ENCODE measurements at places on chromosomes 5 and 9.

GRCh38 chr9:131029574-131029952 is 20.6 kb downstream of the LAMC3 start:
- DNase-seq: no peak

DNA sequence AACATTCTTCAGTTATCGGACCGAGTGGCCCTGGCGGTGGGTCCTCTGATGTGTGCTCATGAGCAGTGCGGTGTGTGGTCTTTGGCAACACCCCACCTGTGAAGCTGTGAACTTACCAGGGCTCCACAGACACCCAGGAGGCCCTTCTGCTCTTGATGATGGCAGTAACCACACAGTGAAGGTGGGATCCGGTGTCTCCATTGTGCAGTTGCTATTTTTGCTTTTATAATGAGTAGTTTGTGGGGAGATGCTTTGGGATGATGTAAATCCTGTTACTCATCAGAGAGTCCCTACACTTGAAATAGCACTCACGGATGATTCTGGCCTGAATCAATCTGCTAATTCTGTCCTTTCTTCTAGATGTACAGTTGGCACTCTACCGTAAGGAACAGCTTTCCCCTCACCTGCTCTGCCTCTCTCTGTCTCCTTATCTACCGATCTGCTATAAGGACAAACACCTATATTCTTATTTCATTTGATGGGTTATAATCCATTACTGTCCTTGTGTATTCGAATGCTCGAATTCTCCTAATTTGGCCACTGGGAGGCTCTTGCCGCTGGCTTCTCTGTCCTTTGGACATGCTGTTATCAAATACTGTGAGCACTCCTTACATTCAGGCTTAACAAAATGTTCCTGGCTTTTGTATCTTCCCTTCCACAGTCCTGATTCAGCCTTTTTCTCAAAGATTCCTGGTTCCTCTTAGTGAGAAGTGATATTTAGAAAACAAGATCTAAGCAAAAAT is 20.2 kb downstream of the ATPSCKMT start:
- peak; percentile 77 for DNase-seq

GRCh38 chr9:8491563-8491962 is 692.0 kb upstream of the DMAC1 start:
- DNase-seq: no peak

GRCh38 chr9:132846109-132846917 is 31.8 kb downstream of the AK8 start:
- DNase-seq: no peak

- no peak for DNase-seq
Measured at GRCh38 chr9:109120204-109120789, 550 bp upstream of the TMEM245 start.

DNA sequence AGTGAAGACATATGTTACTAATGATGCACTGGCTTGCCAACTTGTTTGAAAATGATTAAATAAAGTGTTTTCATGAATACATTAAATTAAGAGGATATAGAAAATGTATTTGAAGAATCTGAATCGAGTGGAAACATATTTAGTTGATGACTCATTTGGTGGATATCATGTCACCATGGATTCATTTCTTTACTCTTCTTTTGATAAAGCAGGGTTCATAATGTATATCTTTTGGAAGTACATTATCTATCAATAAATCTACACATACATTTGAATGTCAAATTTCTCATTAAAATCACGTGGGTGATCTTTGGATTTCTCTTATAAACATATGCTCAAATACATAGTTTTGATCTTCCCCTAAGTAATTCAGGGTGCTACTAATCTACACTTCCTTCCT is 1148.1 kb upstream of the ACO1 start:
- DNase-seq: no peak

GRCh38 chr5:17989036-17989435 is 354.8 kb downstream of the TAF11L14 start:
- DNase-seq: no peak

- DNase-seq: peak; percentile 41
Measured at GRCh38 chr9:94656200-94656599, 16.9 kb upstream of the FBP1 start.

DNA sequence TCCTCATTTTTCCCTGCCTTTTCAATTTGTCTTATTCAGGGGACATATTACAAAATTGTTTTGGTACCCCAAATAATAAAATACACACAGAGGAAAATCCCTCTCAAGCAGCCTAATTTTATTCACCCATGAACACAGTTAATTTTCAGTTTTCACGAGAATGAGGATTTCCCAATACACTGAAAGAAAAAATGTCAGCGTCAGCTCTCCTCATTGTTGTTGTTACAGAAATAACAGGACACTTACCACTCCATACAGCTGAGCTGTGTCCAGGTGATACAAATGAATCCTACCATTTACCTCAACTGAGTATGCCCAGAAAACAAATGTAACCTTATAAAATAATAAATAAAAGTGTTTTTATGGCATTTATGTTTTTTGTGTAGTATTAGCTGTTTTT is 144.6 kb upstream of the PCA3 start:
- DNase-seq: peak; percentile 40

DNA sequence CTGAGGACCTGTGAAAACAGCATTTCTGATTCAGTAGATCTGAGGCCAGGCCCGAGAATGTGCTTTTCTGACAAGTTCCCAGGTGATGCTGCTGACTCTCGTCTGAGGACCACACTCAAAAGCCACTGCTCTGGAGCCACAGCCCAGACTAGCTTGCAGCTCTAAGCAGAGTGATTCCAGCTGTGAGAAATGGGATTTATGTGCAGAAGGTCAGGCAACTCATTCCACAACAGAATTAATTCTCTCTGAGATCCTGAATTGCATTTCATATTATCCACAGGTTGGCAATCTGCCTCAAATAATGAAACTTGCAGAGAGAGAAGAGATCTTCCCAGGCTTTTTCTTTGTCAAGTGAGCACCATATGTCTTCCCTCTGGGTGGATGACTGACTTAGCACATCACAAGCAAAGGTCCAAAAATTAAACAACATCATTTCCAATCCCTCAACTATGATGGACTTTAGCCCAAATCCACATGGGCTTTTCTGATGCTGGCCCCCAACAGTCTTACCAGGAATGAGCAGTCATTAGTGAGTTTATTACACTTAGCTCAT is 140.2 kb downstream of the ALDH1A1 start:
- no peak for DNase-seq

- peak; percentile 9 for DNase-seq
Measured at GRCh38 chr5:155794795-155795194, 532.2 kb upstream of the SGCD start.

- DNase-seq: peak; percentile 98
Measured at GRCh38 chr9:122940749-122941581, at the start of gene RABGAP1. Gene RABGAP1 (plus strand): TSS chr9:122941020. CDS start chr9:122957060, 16,040 bp downstream.

DNA sequence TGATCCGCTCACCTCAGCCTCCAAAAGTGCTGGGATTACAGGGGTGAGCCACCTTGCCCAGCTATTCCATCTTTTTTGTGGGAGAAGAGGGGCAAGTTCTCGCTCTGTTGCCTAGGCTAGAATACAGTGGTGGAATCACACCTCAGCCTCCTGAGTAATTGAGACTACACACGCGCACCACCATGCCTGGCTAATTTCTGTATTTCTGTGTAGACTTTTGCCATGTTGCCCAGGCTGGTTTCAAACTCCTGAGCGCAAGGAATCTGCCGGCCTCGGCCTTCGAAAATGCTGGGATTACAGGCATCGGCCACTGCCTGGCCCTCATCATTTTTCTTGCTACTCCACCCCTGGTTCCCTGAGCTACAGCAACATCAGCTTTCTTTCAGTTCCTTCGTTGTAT is 2.8 kb upstream of the NOL6 start:
- DNase-seq: no peak

GRCh38 chr5:61257421-61257820 is 74.6 kb upstream of the ZSWIM6 start:
- no peak for DNase-seq

DNA sequence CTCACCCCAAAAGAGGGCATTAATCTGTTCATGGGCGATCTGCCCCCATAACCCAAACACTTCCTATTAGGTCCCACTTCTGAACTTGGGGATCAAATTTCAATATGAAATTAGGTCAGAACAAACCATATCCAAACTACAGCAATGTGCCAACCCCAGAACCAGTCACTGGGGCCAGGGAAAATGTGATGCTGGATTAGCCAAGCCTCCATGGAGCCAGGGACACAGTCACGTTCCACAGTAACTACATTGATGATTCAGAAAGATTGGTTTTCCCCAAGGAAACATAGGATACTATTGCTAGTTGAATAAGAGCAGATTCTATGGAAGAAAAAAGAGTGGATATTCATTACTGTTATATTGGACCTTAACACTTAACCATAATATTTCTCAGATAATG is 84.2 kb downstream of the GIN1 start:
- DNase-seq: no peak

- peak; percentile 41 for DNase-seq
Measured at GRCh38 chr5:39158127-39158593, 61.2 kb downstream of the FYB1 start.

DNA sequence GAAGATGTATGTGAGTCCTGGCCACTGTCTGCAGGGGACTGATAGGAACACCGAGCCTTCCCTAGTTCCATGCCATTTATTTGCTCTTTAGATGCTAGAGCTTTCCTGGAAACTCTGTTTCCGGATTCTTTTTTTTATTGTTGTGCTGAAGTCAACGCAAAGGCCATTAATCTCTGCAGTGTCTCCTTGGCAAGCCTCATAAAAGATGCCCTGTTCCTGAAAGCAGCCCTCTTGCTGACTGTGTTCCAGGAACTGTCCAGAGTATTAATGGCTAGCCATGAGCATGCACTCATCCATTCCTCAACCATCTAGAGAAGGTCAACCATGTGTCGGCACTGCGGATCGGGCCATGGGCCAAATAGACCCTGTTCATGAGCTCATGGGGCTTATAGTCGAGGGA is 42.9 kb upstream of the SMAD5 start:
- no peak for DNase-seq

GRCh38 chr5:121090822-121091221 is 626.7 kb downstream of the PRR16 start:
- no peak for DNase-seq

DNA sequence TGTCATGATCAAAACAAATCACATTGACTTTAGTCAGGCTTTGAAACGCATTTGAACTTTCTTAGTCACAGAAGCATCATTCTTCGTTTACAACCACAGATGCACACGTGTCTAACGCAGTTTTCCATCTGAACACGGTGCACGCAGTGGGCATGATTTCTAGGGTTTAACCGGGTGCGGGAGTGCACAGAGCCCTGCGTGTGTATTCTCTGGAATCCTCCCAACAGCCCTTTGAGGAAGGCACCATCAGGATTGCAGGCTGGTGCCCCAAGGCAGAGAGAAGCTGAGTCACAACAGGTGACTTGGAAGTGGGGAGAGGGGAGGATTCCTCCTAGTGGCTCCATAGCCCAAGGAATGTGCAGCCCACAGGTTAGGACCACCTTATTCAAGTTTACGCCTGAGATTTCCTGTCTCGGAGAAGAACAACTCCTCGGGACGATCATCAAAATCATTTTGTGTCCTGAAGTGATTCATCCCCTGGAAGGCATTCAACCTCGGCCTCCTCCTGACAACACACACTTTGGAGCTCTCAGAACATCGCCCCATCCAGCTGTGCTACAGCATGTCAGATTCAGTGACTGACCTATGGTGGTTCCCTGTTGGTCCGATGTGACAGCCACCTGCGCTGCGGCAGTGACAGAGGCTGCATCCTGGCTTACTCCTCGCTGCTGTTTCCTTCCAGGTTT is 13.1 kb downstream of the ROPN1L start:
- peak; percentile 67 for DNase-seq

GRCh38 chr5:149435660-149436059 is 56.6 kb upstream of the IL17B start:
- DNase-seq: no peak

DNA sequence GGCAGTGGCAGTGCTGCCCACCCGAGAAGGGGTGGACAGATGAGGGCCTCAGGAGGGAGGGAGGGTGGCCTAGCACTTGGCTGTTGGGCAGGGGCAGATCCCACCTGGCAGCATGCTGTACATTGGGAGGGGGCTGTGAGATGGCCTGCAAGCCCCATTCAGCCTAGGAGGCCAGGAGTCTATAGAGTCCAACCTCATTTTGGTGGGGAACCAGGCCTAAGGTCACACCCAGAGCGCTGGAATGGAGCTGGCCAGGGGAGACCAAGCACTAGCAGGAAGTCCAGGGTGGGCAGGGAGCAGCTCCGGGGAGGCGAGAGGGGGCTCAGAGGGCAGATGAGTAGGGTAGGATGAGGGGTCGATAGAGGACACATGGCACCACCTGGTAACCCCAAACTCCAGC is 22.9 kb downstream of the TRIM14 start:
- DNase-seq: no peak

DNA sequence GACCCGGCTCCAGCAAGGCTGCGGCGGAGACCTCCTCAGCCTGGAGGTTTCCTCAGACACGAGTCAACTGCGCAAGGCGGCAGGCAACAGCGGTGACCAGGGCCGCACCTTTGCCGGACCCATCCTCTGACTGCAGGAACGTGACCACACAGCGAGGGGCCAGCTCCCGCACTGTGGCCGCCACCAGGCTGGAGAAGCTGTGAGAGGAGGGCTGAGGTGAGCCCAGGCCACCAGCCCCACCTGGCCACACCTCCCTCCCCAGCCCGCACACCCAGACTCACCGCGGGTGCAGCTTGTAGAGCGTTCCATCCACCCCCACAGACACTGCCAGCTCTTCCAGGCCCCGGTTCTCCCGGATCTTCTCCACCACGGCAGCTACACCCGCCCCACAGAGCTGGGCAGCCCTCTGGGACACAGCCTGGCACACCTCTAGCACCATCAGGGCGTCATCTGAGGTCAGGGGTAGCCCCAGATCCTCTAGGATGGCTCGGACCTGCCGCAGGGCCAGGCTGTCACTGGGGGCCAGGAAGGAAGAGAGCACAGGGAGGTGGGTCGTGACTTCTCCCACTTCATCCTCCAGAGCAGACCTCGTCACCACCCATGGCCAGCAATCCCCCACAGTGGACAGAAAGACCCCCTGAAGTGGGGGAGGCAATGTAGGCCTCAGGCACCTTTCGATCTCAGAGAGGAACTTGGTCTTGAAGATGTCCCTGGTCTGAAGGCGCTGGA is 18.0 kb downstream of the HK3 start:
- no peak for DNase-seq

GRCh38 chr5:81768935-81769452 is 18.1 kb upstream of the SSBP2 start:
- peak; percentile 93 for DNase-seq

GRCh38 chr5:14309199-14309598 is 166.1 kb downstream of the TRIO start:
- no peak for DNase-seq
